SHP77 treated with DMSO at 0.1 percent for 48 hours (cell line): ENCODE measurements at places on chromosomes 16 and 17.
A peak's percentile ranks its signal among the peaks of the same experiment; 100 is the strongest.

GRCh38 chr17:67676305-67676704 is 41.4 kb upstream of the NOL11 start:
- no peak for DNase-seq

DNA sequence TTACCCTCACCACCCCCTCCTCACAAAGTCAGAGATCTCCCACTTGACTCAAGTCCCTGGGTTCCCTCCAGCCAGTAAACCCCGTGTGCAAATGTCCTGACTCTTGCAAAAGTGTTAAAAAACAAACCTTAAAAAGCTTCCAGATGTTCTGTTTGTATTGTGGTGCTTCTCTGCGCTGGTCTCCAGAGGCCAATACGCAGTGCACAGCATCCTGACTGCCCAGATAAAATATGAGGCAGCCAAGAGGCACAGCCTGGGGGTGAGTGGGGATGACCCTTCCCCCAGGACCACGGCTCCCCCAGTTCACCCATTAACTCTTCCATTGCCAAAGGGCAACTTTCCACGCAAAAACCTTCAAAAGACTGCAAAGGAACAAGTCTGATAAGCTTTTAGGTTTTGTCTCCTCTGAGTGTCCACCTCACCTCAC is 291.8 kb downstream of the SOX9 start:
- DNase-seq, result no peak

DNA sequence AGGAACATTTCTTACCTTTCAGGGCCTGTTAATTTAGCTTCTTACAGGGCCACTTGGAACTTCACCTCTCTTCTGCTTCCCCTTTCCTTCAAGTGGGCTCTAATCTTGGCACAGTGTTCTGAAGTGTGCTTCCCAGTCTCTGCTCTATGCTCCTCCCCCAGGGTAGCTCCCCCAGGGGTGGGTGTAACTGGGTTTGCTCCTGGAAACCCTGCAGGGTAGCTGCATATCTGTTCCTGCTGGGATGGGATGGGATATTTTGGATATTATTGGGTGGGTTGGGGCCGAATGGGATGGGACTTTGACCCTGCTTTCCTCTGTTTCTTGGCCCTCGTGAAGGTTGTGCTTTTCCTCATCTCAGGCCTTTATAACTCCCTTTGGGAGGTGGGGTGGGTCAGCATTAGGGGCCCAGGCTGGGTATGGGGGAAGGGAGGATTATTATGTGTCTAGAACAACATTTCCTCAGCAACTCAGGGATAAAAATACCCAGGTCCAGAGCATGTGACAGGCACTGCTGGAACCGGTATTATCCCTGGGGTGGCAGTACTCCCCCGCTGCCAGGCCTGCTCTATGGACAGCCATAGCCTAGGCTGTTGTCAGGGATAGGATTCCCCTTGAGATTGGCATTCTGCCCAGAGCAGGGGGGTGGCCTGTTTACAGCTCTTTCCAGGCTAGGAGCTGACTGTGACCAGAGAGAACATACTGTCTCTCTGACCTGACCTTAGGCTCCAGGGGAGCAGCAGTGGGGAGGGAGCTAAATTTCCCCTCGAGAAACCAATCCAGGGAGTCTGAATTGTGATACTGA is 5.0 kb downstream of the NFE2L1 start:
- DNase-seq, result peak; percentile 31

GRCh38 chr16:9357829-9358228 is 266.4 kb downstream of the HAPSTR1 start:
- no peak for DNase-seq

- DNase-seq, result no peak
Observed at GRCh38 chr17:43645765-43646481, 15.8 kb downstream of the MEOX1 start.

DNA sequence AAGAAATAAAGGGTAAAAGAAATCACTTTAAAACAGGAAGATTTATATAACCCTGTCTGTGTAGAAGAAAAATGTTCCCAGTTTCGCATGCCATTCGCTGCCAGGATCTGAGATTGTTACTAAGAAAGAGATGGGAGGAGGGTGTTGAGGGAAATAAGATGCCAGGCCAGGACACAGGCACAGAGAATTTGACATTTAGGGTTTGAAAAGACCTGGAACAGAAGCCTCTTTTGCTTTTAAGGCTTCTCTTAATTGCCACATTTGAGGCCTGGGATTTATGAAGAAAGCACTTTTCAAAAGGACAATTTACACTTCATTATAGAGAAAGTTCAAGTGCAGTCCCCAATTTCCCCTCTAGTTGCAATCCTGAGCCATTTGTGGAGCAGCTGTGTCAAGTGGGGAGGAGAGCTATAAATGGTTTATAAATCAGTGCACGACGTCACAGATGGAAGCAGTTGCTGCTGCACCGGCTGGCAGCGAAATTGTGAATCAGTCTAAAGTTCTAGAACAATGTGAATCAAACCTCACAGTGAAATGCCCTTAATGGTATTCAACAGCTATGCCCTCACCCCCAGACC is 26.5 kb upstream of the C16orf87 start:
- peak; percentile 74 for DNase-seq

- DNase-seq, result no peak
Observed at GRCh38 chr17:50044483-50044882, 11.4 kb upstream of the ITGA3 start.

- DNase-seq, result no peak
Observed at GRCh38 chr17:37828651-37829124, 83.8 kb upstream of the HNF1B start.

DNA sequence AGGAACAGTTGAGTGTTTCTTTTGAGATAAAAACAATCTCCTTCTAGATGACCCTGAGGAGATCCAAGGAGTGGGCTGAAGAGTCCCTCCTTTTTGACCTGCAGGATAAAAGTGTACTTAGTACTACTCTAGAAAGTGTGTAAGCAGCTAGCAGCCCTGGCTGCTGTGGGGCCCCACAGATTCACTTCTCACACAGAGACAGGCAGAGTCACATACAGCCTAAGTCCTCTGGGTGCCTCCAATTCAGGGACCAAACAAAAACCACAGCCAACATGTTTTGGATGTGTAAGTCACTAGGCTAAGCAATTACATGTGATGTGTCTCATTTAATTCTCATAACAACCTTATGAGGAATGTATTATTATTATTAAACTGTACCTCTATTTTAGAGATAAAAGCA is 97.1 kb downstream of the TMEM100 start:
- no peak for DNase-seq

GRCh38 chr17:36196131-36196486 is 449 bp downstream of the CCL3L1 start:
- DNase-seq, result no peak

DNA sequence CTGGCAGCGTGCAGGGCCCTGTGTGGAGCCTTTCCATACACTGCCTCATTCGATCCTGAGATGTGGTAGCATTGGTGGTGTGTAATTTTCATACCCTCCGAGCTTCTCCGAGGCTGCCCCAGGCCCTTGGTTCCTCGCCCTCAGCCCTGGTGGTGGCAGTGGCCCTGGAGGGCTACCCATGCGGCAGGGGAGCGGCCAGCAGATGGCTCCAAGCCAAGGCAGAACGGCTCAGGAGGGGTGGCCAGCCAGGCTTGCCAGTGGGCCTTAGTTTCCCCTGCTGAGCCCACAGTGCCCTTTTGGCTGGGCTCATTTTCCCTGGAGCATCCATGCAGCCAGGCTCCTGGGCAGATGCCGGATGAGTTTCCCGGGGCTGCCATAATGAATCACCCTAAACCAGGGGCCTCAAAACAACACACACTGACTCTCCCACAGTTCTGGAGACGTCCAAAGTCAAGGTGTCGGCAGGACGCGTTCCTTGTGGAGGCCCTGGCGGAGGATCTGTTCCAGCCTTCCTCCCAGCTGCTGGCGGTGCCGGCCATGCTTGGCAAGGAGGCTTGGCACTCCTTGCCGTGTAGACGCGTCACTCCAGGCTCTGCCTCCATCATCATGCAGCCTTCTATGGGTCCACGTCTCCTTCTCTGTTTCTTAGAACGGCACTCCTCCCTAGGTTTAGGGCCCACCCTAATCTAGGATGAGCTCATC is 158.8 kb upstream of the GSE1 start:
- no peak for DNase-seq

DNA sequence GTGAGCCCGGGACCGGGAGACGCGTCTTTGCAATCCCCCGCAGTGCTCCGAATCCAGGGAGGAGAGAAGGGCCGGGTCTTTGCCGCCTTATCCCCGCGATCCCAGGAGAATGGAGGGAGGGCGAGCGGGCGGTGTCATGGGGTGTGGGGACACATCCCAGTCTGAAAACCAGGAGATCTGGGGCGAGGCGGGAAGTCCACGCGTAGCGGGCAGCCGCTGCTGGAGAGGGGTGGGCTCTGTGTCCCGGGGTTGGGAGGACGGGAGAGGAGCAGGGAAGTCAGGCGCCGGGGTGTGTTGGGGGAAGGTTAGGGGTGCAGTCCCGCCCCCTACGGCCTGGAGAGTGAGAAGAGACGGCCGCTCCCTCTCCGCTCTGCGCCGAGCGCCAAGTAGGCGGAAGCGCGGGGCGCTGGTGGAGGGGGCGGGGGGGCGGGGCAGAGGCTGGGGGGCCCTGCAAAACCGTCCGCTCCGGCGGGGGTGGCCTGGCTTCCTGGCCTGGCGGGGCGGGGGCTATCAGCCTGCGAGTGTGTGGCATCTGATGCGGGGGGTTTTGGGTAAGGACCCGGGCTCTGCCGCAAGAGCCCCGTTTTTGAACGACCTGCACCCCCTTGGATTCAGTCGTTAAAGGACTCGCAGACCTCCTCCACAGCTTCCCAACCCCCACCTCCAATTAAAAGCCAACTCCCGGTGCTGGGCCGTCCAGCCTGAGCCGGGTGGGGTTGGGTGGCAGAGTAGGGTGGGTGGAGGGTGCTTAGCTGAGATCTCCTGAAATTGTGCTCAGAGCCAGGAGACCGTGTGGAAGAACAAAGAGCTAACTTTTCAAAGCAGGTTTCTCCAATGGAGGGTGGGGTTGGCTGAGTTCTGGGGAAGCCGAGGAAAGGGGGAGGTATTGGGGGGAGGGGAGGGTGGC is 654 bp downstream of the LASP1 start:
- no peak for DNase-seq

DNA sequence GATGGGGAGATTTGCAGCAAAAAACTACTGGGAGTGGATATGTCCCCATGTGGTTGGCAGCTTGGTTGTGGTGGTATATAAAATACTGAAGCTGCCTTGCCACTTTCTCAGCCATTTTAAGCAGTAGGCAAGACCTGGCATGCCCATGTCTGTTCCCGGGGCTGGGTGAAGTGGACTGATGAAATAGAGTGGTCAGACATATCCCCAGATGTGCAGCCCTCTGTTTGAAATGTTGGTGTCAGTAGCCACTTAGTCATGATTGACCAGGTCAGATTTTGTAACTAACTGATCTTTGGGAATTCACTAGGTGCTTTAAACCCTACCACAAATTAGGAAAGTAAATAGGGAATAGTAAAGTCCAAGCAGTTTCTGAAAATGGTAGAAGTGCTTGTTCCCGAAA is 151.6 kb downstream of the PHKB start:
- no peak for DNase-seq

DNA sequence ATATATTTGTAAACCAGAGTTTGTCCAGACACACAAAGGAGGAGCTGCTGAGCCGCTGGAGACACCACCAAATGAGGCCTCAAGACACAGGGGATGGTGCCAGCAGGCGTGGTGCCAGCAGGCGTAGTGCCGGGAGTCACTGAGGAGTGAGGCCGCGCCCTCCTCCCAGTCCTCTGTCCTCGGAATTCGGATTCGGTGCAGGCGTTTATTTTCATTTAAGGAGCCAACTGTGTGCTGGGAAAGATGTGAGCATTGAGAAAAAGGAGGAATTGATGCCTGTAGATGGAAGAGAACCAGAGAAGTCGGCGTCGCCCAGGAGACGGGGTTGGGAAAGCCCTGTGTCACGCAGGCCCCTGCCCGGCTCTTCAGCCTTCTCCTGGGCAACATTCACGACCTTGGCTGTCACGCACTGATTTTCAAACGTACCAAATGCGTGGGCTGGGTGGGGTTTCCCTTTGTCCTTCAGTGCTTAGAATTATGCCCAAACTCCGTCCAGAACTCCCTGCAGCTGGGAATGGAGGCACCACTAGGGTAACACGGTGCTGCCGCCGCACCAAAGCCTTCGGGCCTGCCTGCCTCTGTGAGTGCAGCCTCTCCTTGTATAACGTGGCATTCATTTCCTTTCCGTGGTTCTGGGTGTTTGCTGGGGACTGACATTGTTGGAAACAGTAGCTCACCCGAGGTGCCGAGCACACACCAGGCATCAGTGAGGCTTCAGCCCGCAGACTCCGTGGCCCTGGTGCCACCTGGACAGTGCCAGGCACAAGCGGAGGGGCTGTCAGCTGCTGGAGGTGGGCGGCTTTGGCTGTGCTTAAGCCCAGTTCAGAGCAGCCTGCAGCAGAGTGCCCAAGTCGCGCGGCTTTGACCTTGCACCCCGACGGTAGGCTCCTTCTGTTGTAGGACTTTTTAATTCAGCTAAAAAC is 49.0 kb upstream of the CHMP6 start:
- DNase-seq, result no peak

- DNase-seq, result no peak
Observed at GRCh38 chr16:65377195-65377594, 255.3 kb upstream of the CDH11 start.

DNA sequence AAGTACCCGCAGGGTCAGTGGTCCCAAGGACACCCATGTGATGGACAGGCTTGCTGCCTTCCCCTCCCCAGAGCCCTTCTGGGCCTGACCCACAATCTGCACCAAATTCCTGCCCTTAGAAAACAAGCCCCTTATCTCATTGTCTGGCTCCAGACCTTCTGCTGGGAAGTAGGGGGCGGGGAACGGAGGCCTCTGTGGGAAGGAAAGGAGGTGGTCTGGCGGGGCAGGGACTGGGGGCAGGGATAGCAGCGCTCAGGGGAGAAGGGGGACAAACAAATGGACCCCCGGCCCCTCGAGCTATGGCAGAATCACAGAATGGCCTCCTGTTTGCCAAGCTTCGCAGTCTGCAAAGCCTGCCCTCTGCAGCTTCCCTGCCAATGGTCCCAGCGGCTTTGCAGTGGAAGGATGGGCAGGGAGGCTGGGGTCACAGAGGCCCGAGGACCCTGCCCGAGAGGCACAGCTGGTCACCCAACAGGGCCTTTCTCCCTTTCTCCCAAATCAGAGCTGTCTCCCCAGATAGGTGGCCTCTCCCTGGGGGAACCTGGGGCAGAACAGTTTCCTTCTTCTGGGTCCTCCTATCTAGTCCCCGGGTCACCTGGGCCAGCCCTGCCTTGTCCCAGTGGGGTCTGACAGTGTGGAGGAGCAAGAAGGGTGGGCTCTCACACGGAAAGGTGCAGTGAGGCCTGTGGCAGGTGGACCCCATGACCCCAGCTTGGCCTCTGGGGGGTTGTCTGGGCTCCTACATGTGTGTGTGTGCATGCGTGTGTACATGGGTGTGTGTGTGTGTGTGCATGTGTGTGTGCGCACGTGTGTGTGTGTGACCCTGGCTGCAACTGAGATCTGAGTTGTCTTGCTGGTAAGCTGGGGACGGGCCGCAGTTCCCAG is 25.5 kb downstream of the TMEM235 start:
- DNase-seq, result no peak
